Fibroblast of skin of back (primary cell): ENCODE measurements at places on chromosomes 16 and 17.

GRCh38 chr17:41974658-41975057 is 8.1 kb downstream of the CNP start:
- DNase-seq: no peak

DNA sequence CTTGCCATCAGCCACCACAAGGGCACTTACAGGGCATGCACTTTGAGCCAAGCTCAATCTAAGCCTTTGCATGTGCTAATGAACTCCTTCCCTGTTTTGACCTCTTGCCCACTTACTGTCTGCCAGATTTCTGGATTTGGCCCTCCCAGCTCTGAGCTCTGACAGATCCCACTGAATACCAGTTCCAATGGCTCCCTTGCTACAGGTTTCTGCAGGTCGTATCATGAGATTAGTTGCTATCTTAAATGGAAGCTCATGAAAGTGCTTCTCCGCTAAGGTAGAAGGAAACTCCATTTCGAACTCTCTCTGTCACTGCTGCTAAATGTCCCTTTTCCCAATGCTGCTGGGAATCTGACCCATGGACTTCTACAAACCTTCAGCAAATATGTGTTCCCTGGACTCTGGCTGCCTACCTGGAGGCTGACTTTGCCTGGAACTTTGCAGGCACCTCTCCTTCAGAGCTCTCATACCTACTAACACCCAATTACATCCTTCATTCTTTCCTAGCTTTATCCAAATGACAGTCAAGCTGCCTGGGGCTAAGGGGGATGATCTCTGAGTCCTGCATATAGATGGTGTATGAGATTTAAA is 23.5 kb upstream of the TOB1 start:
- DNase-seq: no peak

- DNase-seq: no peak
These were observed 20.3 kb downstream of the SMG6 start for GRCh38 chr17:2283302-2283701.

GRCh38 chr16:81035975-81036750 is 521 bp downstream of the ATMIN start:
- peak; percentile 15 for DNase-seq

- no peak for DNase-seq
These were observed 109.4 kb downstream of the BANP start for GRCh38 chr16:88060524-88061219.

DNA sequence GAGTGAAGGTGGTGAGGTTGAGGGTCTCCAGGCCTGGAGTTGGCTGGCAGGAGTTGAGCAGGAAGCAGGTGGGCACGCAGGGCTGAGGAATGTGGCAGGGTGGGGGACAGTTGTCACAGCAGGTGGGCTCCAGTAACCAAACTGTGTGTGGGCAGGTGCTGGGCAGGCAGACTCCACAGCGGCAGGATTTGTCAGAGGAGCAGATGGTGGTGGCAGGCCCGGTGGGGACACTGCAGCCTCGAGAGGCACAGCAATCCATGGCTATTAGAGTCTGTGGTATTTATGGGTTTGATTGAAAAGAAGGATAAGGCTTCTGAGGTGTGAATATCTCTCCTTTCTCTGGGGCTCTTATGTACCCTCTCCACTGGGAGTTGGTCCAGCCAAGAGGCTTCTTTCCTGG is at the start of gene KRTAP3-3:
KRTAP3-3 (minus strand) TSS at position 326 of the 400 bp plus-strand sequence; CDS start at position 259, 67 bp downstream.
- no peak for DNase-seq

DNA sequence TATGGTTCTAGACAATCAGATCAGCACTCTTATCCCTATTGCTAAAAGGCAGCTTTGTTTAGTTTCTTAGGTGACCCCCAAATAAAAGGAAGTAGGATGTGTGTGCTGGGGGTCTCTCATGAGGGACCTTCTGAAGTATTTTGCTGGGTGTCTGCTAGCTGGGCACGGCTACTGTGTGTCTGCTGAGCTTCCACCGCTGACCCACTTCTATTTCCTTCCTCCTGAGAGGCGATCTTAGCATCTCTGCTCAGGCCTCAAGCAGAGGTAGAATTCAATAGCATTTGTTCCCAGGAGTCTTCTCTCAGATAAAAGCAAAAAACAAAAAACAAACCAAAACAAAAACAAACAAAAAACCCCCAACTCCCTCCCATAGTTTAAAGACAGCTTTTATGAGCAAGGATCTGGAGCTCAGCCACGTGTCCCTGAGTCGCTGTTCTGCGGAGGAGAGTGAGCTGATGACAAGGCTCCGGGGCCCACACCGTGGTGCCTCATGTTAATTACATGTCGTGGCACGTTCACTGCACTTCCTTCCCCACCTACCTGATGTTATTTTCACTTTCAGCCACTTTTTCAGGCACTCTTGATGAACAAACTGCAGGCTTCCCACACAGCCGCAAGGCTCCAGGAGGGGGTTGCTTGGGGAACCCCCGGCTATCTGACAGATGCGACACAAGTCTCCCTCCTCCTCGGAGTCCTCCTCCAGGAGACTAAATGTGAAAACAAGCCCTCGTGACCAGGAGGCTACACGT is 83.5 kb downstream of the MARCHF10 start:
- no peak for DNase-seq

- DNase-seq: no peak
These were observed 2.4 kb downstream of the JPH3 start for GRCh38 chr16:87604634-87605111.
